ENCODE measurements at places on chromosomes 2 and 18.

DNA sequence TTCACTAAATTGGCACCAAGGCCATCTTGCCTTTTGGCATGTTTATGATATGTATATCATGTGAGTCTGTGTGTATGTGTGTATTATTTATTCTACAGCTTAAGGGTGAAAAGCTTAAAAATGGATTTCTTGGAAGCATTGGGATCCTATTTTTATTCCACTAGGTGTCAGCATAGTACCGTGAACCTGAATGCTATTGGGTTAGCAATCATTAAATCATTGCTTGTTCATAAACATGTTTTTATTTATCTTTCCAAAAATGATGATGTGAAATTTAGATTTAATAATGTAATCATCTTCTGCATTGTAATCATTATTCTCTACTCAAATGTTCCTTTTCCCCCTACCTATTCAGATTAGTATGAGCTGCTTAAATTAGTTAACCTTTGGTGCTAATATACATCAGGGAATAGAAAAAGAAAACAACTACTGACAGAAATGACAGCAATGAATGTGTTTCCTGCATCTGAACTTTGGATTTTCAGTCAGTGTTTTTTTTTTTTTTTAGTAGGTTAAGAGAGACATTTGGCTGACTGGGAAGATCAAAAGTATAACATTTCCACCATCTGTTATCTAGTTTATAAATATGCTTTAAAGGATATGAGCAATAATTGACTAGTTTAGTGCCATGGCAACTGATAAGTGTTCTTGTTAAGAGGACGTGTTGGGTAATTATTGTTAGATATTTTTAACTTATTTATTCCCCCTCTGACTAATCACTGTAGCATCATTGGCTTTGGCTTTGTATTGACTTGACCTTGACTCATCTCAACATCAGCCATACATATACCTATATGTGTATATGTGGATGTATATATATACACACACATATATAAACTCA lies 14.1 kb upstream of the ZSWIM2 start:
- DNase-seq = no peak

DNA sequence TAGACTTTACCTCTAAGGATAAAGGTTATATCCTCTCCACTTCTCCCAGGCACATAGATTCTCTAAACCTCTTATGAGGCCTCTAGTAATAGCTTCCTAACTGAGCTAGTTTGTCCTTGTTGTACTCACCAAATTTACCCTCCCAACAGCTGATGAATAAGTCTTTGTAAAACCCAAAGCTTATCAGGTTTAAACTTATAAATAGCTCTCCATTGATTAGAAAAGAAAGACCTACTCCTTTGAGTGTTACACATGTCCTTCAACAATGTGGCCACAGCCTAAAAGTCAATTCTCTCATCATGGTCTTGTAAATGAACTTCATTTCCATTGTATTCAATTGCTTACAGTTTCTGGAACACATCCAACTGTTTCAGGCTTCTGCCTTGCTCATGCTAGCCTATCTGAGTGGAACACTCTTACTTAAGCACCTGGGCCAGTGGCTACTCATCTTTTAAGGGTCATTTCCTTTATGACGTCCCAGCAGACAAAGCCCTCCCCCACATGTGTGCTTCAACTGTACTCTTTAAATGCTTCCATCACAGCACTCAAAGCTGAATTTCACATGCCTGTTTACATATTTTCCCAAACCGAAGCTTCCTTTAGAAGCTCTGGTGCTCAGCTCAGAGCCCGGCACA lies 131.6 kb downstream of the CDH2 start:
- DNase-seq = peak; percentile 89

DNA sequence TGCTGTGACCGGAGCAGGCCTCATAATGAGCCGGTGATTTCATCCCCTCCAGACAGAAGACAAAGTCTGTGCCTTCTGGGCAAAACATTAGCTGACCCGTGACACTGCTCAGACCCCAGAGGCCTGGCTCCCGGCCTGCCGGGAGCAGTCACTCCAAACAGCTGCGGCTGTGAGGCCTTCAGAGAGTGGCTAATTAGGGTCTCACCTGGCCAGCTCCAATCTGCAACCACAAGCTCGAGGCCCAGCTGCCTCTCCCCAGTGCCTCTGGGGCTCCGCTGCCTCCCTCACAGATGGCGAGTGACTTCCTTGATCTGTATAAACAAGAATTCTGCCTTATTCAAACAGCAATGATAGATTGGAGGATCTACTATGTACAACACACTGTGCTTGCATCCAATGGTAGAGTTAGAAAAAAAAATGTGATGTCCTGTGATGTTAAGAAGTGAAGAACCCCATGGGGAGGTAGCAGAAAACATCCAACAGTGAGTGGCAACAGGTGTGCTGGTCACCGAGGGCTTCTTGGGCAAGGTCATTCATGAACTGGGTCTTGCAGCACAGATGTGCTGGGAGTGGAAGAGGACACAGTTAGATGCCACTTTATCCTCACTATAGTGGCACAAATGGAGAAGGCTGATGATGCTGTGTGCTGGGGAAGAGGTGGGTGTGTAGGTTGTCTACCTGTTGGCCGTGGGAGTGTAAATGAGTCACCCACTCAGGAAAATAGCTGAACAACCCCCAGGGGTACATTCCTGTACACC lies 98.2 kb upstream of the ASAP2 start:
- peak; percentile 69 for DNase-seq

DNA sequence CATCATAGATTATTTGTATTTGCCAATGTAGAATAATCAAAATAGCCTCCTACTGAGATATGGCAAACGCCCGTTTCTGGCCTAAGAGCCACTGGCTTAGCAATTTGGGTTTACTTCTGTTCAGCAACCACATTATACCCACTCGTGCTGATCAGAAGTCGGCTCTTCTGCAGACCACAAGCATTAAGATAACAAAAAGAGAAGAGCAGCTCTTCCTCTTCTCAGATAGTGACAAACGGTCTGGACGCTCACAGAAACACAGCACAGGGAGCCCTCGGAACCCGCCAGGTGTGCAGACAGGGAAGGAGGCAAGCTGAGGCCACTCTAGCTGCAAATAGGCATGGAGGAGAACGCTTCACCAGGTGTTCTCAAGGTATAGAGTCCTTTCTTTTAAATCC lies 164.0 kb downstream of the HDAC4 start:
- DNase-seq = no peak

- DNase-seq = no peak
These were observed 57.6 kb downstream of the PIEZO2 start for GRCh38 chr18:11091746-11092145.

GRCh38 chr18:44321868-44322590 lies 358.7 kb upstream of the SETBP1 start:
- DNase-seq = no peak

GRCh38 chr2:46320141-46320567 lies 22.9 kb downstream of the EPAS1 start:
- no peak for DNase-seq

DNA sequence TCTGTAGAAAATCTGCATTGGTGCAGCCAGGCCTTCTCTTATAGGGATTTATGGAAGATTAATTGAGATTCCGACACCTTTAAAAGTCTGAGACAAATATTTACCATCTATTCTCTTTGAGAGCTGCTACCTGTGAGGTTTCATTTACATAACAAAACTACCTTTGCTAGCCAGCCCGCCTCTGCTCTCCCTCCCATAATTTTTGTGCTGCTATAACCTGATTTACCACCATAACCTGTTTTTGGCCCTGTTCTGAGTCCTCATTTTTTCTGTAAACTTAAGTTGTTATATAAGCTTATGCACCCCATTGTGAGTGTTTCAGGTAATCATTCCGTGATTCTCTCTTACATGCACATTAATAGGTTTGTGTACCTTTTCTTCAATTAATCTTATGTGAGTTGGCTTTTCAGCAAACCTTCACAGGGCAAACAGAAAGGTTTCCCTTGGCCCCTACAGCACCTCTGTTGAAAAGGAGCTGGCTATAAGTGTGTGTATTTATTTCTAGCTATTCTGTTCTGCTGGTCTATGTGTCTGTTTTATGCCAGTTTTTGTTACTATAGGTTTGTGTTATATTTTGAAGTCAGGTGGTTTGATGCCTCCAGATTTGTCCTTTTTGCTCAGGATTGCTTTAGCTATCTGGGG lies 114.9 kb upstream of the XIRP2 start:
- no peak for DNase-seq

DNA sequence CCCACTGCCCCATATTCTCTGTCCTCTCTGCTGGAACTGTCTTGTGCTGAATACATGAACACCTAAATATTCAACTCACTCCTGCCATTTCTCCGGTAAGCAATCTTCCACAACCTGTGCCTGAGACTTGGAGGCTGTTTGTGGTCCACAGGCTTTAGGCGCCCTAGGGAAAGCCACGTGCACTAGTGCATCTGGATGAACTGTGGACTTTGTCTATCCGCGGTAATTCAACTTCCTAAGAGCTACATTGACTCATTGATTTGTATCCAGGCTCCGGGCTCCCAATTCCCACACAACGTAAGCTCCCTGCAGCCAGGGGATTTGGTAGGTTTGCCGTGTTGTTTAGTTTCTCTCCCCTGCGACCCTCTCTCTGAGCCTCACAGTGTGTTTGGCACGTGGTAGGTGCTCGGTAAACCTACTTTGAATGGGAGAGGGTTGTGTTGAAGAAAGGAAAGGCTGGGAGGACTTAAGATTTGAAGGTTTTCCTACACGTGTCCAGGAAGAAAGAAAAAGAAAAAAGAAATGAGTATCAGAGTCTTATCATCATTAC lies 718.2 kb downstream of the DPP10 start:
- DNase-seq = peak; percentile 15

- DNase-seq = no peak
These were observed 747.3 kb downstream of the ADCYAP1 start for GRCh38 chr18:1652018-1652417.

- DNase-seq = no peak
These were observed 12.8 kb upstream of the NEU4 start for GRCh38 chr2:241796209-241796608.

GRCh38 chr2:36677996-36678605 lies 18.4 kb upstream of the VIT start:
- no peak for DNase-seq

DNA sequence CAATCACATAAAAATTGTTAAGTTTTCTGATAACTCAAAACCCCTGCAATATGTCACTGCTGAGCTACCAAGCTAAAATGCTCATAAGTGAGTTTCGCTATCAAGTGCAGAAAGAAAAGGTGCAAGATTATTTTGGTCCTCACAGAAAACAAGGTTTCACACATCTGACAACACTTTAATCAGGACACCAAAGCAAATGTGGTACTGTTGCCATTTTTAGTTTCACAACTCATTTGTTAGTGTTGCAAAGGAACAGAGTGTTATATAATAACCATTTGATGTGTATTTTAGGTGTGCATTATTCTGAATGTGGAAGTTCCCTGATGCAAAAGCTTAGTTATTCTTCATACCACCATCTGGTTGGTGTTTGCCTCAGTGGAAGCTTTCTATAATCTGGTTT lies 956.2 kb downstream of the DSC3 start:
- no peak for DNase-seq

- DNase-seq = no peak
These were observed 99.7 kb upstream of the ID2 start for GRCh38 chr2:8582191-8582590.

DNA sequence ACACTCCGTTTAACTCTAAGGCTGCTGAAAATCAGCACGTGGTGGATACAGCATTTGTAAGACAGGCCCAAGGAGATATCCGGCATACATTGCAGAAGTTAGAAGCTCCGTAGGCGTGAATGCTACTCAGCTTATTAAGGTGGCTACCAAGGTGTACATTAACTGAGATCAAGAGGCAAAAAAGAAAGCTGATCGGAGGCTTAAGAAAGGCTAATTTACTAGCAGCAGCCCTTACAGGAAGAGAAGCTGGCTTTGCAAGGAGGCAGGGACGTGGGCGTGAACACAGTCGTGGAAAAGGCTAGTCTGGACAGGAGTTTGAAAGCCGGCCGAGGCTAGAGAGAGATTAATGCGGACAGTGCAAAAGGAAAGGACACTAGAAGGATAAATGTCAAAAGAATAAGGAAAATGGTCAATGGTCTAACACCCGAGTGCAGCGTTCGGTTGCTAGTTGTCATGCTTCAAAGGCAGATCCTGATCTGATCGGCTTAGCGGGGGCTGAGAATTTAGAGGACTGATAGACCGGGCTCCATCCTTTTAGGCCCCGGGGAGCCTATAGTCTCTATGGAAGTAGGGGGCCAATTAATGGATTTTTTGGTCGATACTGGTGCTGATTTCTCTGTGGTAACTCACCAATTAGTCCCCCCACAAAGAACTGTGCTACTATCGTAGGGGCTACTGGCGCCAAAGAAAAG lies 45.6 kb upstream of the SELENOI start:
- DNase-seq = no peak

GRCh38 chr2:160278101-160278878 lies 78.2 kb upstream of the ITGB6 start:
- DNase-seq = no peak

DNA sequence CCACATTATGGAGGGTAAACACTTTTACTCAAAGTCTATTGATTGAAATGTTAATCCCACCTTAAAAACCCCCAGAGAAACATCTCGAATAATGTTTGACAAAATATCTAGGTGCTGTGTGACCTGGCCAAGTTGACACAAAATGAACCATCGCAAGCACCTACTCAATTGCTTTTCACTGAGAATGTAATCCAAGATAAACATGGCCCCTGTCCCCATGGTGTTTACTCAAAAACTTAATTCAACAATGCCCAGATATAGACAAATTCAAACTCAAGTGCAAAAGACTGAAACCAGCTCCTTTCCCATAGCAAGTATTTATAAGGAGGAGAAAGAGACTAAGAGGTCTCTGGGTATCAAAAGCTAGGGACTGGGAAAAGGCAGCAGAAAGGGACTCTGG lies 15.0 kb upstream of the ACMSD start:
- DNase-seq = no peak

DNA sequence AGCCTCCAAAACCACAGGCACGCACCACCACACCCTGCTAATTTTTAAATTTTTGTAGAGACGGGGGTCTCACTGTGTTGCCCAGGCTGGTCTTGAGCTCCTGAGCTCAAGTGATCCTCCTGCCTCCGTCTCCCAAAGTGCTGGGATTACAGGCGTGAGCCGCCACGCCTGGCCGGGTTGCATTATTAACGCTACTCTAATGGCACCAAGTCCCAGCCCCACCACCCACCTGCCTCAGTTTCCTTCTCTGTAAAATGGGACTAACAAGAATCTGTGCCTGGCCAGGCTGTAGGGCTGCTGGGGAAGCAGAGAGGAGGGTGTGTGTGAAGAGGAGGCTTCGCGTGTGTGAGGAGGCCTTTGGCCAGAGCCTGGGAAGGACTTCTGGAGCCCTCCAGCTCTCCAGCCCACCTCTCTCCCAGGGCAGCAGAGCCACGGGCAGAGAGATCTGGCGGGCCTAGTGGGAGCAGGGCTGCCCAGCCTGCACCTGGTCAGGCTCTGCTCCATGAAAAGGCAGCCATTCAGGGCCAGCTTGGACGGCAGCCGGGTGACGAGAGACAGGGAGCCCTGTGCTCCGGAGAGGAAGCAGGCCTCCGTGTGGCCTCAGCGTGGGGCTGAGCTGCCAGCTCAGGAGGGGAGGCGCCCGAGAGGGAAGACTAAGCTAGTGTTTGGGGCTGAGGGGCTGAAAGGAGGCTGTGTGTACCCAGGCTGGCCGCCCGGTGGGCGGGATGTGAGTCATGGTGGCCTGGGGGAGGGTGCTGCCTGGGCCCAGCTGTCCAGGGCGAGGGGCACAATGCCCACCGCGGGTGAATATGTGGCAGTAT lies 7.4 kb upstream of the B3GNT7 start:
- DNase-seq = no peak

- DNase-seq = no peak
These were observed 25.3 kb downstream of the SCG2 start for GRCh38 chr2:223576873-223577272.

GRCh38 chr2:67984600-67984999 lies 78.2 kb downstream of the C1D start:
- DNase-seq = no peak

Measured in DMS153 (cell line).